ENCODE measurements at places on chromosomes 1 and 21.
A peak's percentile ranks its signal among the peaks of the same experiment; 100 is the strongest.

DNA sequence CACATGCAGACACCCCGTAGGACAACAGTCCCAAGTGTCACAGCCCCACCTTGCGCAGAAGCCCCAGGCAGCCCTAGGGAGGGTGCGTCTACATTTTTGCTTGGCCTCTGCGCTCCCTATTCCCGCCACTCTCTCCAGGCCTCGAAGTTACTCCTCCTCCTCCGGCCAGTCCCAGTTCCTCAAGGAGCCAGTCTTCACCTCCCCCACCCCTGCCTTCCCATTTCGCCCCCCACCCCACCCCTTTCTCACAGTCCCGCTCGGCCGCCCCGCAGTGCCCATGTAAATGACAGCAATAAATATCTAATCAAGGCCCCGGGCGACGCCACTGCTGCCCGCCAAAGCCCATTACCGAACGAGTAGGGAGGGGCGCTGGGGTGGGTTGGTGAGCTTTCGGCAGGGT, 3.2 kb downstream of the DMBX1 start:
- no peak for DNase-seq

- no peak for DNase-seq
Observed at GRCh38 chr1:48596046-48596445, 124.0 kb upstream of the SPATA6 start.

DNA sequence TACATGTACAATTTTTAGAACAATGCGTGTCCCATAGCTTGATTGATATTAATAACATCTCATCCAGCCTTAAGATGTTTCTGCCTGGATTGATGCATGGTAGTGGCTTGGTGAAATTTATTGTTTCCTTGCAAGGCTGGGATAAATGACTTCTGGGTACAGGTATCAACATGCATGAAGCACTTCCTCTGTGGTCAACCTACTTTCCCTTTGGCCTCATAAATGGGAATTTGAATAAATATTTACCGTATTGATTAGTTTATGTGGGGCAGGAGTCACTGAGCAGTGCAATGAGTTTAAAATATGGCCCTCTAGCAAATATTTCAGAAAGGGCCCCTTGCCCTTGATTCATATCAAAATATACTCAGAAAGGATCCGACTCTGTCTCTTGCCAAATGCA, 83.9 kb upstream of the KCNE2 start:
- no peak for DNase-seq

DNA sequence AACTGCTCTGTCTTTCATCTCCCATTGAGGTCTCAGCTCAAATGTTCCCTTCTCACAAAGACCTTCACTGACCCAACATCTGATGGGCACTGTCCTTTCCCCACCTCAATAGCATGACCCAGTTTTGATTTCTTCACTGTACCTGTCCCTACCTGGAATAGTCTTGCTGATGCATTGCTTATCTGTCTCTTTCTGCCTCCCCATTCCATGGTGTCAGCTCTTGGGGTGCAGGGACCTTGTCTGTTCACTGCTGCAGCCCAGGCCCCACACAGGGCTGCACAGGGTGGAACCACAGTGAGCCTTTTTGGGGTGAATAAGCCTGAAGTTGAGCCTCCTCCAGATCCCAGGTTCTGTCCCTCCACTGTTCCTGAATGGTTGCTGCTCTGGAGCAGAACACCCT, 414.9 kb downstream of the PTPRU start:
- DNase-seq: no peak

- DNase-seq: no peak
Observed at GRCh38 chr1:167493372-167493771, 25.0 kb downstream of the CD247 start.

DNA sequence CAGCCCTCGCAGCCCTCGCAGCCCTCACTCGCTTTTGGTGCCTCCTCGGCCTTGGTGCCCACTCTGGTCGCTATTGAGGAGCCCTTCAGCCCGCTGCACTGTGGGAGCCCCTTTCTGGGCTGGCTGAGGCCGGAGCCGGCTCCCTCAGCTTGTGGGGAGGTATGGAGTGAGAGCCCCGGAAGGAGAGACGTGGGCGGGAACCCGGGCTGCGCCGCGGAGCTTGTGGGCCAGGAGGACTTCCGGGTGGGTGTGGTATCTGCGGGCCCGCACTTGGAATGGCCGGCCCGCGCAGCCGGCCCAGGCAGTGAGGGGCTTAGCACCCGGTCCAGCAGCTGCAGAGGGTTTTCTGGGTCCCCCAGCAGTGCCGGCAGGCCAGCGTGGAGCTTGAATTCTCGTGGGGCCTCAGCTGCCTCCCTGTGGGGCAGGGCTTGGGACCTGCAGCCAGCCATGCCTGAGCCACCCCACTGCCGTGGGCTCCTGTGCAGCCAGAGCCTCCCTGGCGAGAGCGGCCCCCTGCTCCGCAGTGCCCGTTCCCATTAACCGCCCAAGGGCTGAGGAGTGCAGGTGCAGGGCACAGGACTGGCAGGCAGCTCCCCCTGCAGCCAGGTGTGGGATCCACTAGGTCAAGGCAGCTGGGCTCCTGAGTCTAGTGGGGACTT, 9.9 kb upstream of the CFHR2 start:
- no peak for DNase-seq

GRCh38 chr1:12480748-12481362, 137.2 kb downstream of the DHRS3 start:
- peak; percentile 92 for DNase-seq

- peak; percentile 38 for DNase-seq
Observed at GRCh38 chr1:20233394-20233793, 47.1 kb upstream of the PLA2G2C start.

DNA sequence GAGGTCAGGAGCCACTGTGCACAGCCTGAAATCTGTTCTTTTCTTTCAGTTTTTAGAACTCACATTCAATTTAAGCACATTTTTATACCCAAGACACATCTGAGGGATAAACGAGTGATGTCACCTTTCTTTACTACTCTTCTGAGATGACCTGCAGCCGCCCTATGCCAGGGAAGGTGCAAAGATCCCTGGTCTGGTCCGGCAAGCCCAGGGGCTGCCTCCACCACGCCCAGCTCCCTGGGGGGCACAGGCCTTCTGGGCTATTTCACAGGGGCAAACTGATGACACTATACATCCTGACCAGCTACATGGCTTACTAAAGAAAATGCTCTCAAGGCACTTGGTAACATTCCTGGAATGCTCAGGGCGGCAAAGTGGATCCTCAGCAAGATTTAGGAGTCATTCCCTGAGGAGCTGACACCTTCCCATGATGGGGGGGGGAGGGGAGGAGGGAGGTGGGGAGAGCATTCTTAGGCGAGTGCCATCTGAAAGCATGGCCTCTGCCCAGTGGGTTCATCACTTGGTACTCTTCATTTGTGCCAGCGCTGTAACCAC, 11.3 kb downstream of the MRAP start:
- DNase-seq: no peak

GRCh38 chr21:34818662-34819158, 149.9 kb downstream of the CLIC6 start:
- DNase-seq: no peak

DNA sequence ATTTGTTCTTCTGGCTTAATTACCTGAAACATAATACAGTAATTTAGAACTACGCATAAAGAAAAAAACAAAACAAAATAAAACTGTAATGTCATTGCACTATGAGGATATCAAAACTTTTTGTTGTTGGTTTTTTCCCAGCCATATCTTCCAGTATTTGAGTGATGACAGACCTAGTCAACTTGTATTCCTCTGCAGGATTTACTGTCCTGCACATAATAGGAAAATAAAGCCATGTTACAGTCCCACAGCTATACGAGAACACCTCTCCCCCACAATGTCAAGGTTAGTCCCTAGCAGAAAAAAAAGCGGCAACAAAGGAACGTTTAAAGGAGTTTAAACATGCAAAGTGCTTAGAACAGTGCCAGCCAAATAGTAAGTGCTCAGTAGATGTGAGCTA, 55.3 kb upstream of the PRDX6 start:
- no peak for DNase-seq

- DNase-seq: no peak
Observed at GRCh38 chr1:187696073-187696472, 867.3 kb downstream of the PLA2G4A start.

DNA sequence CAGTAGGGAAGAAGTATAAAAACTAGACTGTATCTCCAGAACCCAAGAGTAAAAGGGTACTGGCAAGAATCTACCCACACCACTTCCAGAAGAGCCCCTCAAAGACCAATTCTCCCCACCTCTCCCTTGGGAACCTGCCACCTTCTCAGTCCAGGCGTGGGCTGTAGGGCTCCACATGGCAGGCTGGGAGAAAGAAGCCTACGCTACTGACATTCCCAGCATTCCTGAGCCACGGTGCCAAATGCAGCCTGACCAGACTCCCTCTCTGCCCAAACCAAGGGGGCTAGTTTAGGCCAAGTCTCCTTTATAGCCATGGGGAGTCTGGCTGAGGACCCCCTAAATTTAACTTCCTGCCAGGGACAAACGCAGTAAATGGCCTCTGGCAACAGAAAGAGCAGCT, 2.0 kb downstream of the UBE2Q1 start:
- no peak for DNase-seq

GRCh38 chr1:43531906-43532584, 1.4 kb downstream of the PTPRF start:
- no peak for DNase-seq

GRCh38 chr1:231690059-231690458, 63.5 kb downstream of the DISC1 start:
- peak; percentile 8 for DNase-seq

- no peak for DNase-seq
Observed at GRCh38 chr1:93022580-93022979, 56.5 kb upstream of the MTF2 start.

- no peak for DNase-seq
Observed at GRCh38 chr1:22237433-22238093, 94.7 kb upstream of the WNT4 start.

GRCh38 chr1:229474509-229474908, 33.6 kb downstream of the NUP133 start:
- no peak for DNase-seq

Data from dermis microvascular lymphatic vessel endothelial cell (primary cell).